ENCODE measurements at places on chromosomes 5 and 9.

DNA sequence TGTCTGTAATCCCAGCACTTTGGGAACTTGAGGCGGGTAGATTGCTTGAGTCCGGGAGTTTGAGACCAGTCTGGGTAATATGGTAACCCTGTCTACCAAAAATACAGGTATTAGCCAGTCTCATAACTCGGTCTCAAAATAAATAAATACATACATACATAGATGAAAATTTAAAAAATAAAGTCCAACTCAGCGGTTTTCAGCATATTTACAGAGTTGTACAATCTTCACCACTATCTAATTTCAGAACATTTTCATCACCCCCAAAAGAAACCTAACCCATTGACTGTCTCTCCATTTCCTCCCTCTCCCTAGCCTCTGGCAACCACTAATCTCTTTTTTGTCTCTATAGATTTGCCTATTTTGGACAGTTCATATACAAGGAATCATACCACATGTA lies 10.7 kb downstream of the RMND5B start:
- DNase-seq, result no peak

GRCh38 chr9:19020886-19021455 lies 12.0 kb downstream of the SAXO1 start:
- DNase-seq, result no peak

DNA sequence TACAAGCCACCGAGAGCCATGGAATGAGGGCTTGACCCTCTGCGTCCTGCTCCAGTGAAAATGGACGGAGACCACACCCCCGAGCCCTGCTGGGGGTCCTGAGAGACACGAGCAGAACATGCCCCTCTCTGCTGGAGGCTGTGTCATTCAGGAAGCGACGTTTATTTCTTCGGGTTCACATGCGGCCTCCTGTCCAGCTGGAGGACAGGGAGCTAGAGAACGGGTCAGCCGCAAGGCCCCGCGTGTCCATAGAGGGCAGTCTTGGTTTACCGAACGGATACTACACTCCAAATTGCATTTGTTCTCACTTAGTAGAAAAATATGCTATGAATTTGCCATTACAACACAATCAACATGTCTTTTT lies 36.1 kb downstream of the MRPL36 start:
- DNase-seq, result peak; percentile 20

- no peak for DNase-seq
Measured at GRCh38 chr5:64792469-64792868, 23.7 kb downstream of the CWC27 start.

DNA sequence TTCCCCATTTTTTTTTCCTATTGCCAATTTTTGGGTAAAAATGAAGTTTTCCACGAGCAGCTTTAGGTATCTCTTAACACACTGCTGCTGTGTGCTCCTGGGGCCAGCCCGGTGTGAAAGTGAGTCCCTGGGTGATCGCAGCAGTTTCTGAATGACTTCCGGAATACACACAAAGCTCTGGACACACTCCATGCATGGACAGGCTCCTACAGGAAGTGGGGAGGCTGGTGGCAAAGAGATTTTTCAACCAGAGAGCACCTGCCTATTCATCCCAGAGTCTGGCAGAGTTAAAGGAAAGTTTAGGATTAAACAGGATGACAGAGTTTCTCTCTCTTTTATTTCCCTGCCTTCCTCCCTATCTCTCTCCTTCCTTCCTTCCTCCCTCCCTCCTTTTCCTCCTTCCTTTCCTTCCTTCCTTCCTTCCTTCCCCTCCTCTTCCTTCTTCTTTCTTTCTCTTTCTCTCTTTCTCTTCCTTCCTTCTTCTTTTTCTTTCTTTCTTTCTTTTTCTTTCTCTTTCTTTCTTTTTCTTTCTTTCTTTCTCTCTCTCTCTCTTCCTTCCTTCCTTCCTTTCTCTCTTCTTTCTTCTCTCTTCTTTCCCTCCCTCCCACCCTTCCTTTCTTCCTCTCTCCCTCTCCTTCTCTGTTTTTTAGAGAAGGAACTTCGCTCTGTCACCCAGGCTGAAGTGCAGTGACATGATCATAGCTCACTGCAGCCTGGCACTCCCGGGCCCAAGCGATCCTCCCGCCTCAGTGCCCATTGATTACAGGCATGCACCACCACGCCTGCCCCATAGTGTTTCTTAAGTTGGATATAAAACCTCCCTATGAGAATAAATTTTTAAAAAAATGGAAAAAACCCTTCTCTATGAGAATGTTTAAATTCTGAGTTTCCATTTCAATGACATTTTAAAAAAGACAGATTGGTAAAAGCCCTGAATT lies 38.7 kb upstream of the UBTD2 start:
- DNase-seq, result no peak

DNA sequence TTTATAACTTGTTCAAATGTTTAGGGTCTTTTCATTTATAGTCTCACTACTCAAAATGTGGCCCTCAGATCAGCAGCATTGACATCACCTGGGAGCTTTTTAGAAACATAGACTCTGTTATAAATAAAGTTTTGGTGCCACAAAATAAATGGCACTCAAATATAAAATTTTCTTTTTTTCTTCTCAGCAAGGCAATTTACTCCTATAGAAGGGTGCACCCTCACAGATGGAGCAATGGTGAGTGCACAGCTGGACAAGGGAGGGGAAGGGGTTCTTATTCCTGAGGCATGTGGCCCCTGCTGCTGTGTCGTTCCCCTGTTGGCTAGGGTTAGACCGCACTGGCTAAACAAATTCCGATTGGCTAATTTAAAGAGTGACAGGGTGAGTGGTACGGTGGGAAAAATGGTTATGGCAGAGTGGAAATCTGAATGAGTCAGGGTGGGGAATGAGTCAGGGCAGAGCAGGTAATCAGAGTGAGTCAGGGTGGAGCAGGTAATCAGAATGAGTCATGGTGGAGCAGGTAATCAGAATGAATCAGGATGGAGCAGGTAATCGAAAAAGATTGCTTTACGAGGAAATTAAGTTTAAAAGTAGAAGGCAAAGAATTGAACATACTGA lies 31.8 kb upstream of the C7 start:
- no peak for DNase-seq

Measured in CD4-positive, alpha-beta T cell treated with Interleukin-1 beta for 1 hour (primary cell).